DND-41 (cell line): ENCODE measurements at places on chromosomes 13 and 19.

- no peak for DNase-seq
Observed at GRCh38 chr19:5865772-5866171, 4.6 kb downstream of the FUT5 start.

DNA sequence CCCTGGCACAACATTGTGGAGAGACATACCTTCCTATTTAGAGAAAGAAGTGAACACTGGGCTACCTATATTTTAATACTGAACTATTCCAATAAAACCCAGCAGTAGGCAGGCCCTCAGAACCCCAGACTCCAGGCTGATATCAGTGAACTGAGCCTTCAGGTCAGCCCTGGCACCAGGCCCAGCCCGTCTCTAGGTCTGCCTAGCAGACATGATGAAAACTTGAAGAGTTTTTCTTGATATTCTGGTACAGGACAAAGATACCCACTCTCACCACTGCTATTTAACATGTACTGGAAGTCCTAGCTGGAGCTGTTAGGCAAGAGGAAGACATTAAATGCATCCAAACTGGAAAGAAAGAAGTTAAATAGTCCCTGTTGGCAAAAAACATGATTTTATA is 396.6 kb upstream of the SPRY2 start:
- DNase-seq, result no peak

GRCh38 chr19:56120002-56120370 is 1.1 kb downstream of the ZNF787 start:
- no peak for DNase-seq

DNA sequence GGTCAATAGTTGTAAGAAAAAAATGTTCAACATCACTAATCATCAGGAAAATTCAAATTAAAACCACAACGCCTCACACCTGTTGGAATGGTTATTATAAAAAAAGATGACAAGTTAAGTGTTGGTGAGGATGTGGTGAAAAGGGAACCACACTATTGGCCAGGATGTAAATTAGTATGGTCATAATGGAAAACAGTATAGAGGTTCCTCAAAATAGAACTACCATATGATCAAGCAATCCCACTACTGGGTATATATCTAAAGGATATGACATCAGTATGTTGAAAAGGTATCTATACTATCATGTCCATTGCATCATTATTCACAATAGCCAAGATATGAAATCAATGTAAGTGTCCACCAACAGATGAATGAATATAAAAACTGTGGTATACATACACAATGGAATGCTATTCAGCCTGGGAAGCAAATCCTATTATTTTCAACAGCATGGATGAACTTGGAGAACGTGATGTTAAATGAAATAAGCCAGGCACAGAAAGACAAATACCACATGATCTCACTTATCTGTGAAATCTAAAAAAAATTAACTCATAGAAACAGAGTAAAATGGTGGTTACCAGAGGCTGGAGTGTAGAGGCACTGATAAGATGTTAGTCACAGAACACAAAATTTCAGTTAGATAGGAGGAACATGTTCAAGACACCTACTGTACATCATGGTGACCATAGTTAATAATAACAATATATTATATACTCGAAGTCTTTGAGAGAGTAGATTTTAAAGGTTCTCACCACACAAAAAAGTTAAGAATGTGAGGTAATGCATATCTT is 56.6 kb downstream of the TBC1D4 start:
- no peak for DNase-seq

GRCh38 chr13:25276748-25277147 is 10.5 kb downstream of the MTMR6 start:
- DNase-seq, result no peak

GRCh38 chr19:10333758-10334587 is 644 bp upstream of the RAVER1 start:
- DNase-seq, result no peak

- no peak for DNase-seq
Observed at GRCh38 chr13:76425935-76426334, 460.3 kb downstream of the KCTD12 start.

DNA sequence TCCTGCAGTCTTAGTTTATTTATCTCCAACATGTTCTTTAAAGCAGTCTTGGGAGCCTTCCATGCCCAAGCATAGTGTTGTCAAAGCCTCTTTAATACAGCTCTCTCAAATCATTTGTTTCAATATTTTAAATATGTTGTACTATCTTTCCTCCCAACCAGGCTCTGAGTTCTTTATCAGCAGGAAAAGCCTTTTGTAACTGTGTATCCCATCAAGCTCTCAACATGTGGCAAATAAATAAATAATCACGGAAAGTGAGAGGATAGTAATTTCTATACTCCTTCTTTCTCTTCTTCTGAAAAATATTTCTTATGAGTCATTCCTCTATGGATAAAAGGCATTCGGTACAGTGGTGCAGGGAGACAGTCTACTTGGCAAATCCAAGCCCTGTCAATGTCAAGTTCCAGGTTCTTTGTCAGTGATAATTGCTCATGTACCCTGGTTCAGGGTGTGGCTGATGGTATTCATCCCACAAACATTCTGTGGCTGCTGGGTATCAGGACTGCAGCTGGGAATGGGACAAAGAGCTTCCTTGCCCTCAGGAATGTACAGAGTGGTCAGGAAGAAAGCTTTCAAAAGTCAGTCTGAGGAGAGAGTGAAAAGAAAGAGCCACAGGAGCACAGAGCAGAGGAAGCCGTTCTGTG is 384.3 kb downstream of the EFNB2 start:
- no peak for DNase-seq

- DNase-seq, result no peak
Observed at GRCh38 chr19:41223431-41224234, 4.6 kb downstream of the AXL start.

GRCh38 chr19:35609851-35610353 is 2.6 kb upstream of the HAUS5 start:
- DNase-seq, result no peak

DNA sequence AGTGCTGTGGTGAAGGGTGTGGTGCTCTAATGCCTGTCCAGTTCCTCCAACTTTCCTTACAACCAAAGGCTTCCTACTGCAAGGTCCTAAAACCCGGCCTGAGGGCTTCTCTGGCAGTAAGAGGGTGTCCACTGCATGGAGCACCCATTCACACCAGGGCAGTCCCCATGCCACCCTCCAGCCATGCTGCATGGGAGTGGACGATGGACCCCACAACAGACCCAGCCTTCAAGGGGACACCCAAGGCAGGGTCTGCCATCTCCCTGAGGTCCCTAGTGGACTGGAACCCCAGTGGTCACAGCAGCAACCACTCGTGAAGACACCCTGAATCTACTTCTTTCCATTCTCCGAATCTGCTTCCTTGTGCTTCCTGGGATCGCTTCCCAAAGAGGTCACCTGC is 117.6 kb upstream of the SOX1 start:
- no peak for DNase-seq

- no peak for DNase-seq
Observed at GRCh38 chr13:81907787-81908372, 1567.0 kb upstream of the SPRY2 start.

DNA sequence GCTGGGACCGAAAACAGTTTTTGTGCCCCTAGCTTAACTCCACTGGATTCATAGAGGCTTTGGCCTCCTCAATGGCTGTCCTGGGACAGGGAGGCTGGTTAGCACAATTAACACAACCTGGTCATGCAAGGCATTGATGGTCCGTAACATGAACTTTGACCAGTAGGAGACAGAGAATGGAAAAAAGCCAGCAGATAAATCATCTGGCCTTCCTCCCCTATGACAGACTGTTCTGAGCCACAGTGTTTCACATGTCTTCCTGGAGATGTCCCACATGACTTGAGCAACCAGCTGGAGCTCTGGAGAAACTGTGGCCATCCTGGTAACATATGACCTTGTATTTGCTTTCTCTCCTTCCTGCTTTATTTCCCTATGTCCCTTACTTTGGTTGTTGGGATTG is 244.2 kb downstream of the UQCRFS1 start:
- no peak for DNase-seq

GRCh38 chr19:11576227-11576626 is 1.2 kb downstream of the ACP5 start:
- no peak for DNase-seq

DNA sequence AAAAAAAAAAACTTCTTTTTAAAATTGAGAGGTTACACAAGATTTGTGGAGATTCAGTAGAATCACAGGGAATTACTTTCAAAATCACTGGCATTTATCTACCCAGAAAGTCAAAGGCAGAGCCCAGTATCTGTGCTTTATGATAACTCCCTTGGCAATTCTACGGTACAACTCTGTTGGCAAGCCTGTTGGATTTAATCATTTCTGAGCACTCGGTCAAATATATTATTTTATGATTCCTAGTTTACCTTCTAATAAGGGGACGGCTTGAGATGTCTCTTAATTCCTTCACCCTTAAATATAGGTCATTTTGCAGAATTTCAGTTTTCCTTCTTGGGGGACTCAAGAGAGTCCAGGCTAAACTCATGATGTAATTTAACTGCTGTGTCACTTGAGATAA is 987.6 kb downstream of the EFNB2 start:
- DNase-seq, result no peak
